ENCODE measurements at places on chromosomes 3 and 15. TPM values are rescaled to one million over a fixed set of nuclear protein-coding genes. Genes with fewer than 3 reads are reported as not detected.

GRCh38 chr3:147213633-147214032 lies 192.7 kb downstream of the ZIC4 start:
- no peaks in the 10 kb centered on the region for H3K36me3 ChIP-seq
- H3K27me3 ChIP-seq: no peaks in the 10 kb centered on the region
- H3K4me1 ChIP-seq: no peaks in the 10 kb centered on the region
- H3K27ac ChIP-seq: no peak overlapping the region

DNA sequence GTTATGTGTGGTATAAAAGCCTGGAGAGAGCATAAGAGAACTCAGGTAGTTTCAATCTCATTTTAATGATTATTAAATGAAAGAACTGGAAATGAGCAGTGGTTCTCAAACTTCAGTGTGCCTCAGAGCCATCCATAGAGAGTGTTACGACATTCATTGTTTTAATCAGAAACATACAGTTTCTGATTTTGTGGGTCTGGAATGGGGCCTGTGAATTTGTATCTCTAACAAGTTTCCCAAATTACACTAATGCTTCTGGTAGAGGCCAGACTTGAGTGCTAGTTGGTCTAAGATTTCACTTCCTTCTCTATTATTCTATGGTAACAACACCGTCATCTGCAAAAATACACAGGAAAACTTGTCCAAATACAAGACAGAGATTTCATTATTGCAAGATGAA lies 292.0 kb upstream of the NECTIN3 start:
- H3K27me3 ChIP-seq: no peaks in the 10 kb centered on the region
- H3K4me1 ChIP-seq: no peaks in the 10 kb centered on the region
- no peaks in the 10 kb centered on the region for H3K36me3 ChIP-seq
- no peak overlapping the region for H3K27ac ChIP-seq
- no peak overlapping the region for H3K4me3 ChIP-seq
- no peak for DNase-seq

DNA sequence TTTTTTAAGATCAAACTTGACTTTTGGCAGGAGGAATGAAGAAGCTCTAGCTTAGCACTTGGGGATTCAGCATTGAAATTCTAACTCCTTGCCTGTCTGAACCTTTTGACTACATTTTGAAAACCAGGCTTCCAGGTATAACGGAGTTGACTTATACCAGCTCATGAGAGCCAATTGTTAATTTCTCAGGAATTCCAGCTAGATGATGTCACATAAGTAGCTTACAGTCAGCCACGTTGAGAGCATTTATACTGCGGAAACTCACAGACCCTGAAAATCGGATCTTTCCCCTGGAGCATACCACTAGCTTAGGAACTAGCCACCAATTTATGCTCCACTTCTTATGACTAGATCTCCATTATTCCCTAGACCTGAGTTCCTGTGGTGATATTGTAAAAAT lies 321.4 kb upstream of the DPH6 start:
- DNase-seq: no peak
- H3K27ac ChIP-seq: no peak overlapping the region
- H3K36me3 ChIP-seq: no peaks in the 10 kb centered on the region
- H3K4me1 ChIP-seq: no peaks in the 10 kb centered on the region

DNA sequence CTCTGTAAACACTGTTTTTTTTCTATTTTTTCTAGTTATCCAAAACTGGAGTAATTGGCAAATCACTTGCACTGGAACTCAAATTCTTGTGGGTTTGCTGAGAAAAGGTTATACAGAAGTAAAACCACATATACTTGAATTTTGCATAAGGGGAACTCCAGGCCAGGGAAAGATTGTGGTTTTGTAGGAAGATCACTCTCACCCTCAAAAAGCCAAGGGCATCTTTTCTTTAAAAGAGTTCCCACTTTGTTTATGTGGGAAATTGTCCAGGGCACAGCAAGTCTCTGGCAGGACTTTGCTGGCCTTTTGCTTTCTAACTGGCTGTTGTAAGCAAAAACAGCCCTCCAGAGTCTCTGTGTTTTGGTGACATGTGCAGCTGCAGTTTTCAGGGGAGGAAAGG lies 340.3 kb upstream of the RBMS3 start:
- H3K27me3 ChIP-seq: no peaks in the 10 kb centered on the region
- H3K27ac ChIP-seq: peak overlapping the region; percentile 22
- DNase-seq: no peak

Gene TRIM59
- 0.42 TPM for total RNA-seq
